NCI-H774 (cell line): ENCODE measurements at places on chromosomes 1 and 21.
A peak's percentile ranks its signal among the peaks of the same experiment; 100 is the strongest.

DNA sequence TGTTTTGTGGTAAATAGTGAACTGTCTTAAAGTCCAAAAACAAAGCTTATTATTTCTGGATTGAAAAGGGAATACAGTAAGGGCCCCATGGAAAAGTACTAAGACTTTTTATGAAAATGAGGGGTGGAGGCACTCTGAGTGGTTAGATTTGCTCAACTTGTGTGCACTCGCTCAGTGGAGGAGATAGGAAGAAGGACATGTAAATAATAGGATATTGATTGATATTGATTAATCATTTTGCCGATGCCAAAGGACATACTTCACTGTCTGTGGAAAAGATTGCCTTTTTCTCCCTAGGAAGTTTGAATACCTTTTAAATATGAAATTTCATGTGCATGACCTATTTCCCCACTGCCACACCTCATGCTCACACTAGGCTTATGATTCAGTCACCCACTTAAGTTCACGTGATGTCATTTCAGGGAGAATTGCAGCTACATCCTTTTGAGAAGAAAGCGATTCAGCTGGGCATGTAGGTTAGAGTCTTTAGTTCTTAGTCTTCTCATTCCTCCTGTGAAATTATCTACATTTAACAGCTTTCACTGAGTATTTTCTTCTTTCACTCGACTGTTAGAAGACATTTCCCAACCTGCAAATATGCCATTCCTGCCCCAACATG is 5.0 kb downstream of the MTR start:
- no peak for DNase-seq

DNA sequence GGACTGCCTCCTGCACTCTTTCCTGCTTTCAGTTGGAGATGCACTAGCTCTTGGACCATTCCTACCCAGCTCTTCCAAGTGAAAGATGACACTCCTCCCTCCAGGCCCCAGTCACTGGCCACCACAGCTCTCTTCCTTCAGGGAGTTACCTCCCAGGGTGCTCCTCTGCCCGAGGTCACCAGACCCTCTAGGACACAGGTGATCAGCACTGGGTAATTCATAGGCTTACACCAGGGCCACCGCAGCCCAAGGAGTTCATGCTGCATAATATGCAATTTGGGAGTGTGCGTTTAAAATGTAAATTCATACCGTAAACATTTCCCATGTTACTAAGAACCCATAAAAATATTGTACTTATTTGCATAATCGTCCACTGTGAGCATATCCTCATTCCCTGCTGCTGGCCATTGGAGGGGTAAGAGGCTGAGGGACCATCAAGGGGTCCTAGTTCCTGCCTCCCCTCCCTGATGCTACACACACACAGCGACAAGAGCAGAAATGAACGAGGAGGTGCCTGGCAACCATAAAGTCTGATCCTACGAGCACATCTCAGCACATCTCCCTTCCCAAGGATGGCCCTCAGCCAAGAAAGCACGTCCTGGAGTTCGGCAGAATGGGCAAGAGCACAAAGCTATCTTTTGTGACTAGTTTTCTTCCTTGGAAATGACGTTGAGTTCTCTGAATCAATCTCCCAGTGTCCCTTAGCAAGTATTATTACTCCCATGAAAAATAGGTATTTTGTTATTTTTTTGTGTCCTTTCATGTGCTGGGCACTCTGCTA is 222.9 kb upstream of the RAB4A start:
- DNase-seq: no peak

GRCh38 chr1:159040206-159040605 is 30.5 kb downstream of the IFI16 start:
- no peak for DNase-seq

GRCh38 chr1:56898879-56899278 is 44.3 kb downstream of the C8A start:
- DNase-seq: no peak

GRCh38 chr1:19759740-19760089 is 40.0 kb downstream of the TMCO4 start:
- no peak for DNase-seq

- no peak for DNase-seq
Observed at GRCh38 chr1:166136222-166136621, 30.6 kb downstream of the FAM78B start.

DNA sequence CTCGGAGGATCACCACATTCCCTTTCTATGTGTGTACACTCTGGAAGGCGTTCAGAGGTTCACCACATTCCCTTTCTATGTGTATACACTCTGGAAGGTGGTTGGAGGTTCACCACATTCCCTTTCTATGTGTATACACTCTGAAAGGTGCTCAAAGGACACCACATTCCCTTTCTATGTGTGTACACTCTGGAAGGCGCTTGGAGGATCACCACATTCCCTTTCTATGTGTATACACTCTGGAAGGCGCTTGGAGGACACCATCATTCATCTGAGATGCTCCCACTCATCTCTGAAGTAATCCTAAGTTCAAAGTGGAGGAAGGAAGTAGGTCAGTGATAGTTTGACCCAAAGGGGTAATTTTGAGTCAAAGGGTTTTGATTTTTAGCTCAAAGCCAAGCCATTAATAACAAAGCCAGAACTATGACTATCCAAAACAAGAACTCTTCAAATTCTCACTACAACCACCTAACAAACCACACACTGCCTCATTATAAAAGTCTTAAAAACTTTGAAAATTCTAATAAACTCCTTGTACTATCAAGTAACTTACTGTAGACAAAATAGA is 32.9 kb downstream of the NRIP1 start:
- no peak for DNase-seq

- no peak for DNase-seq
Observed at GRCh38 chr21:26954662-26955121, 12.2 kb downstream of the ADAMTS5 start.

- DNase-seq: no peak
Observed at GRCh38 chr1:108199201-108199691, 897 bp downstream of the SLC25A24 start.

GRCh38 chr1:156246241-156246780 is 1.5 kb downstream of the PAQR6 start:
- no peak for DNase-seq

GRCh38 chr1:110676970-110677369 is 2.2 kb upstream of the KCNA3 start:
- peak; percentile 65 for DNase-seq

- DNase-seq: no peak
Observed at GRCh38 chr1:24289937-24290595, 29.1 kb upstream of the GRHL3 start.

DNA sequence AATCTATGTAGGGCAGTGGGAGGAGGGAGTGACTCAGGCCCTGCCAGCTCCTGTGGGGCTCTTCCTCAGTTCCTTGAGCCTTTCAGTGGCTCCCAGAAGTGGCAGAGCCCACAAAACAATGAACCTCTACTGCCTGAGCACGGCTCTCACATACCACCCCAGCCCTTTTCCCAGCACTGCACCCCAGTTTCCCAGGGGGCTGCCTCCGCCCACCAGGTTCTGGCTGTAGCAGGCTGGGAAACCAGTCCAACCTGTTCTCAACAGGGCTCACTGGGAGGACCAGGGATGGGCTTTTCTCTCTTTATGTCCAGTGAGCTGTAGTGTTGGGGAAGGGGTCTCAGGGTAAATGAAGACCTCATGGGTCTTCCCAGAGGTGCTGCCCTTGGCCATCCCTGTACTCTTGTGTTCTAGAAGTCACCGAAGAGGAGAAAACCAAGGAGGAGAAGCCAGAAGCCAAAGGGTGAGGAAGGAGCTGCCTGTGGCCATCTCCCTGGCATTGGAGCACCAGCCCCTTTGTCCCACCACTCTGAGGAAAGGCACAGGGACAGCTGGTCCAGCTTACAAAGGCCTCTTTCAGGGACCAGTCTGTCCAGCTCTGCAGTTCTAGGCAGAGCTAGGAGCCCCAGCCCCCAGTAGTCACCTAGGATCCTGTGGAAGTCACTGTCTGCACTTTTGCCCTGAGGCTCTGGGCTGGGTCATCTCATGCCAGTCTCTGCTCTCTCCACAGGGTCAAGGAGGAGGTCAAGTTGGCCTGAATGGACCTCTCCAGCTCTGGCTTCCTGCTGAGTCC is 3.5 kb downstream of the MARCKSL1 start:
- DNase-seq: no peak
